ENCODE measurements at places on chromosomes 16 and 17.

DNA sequence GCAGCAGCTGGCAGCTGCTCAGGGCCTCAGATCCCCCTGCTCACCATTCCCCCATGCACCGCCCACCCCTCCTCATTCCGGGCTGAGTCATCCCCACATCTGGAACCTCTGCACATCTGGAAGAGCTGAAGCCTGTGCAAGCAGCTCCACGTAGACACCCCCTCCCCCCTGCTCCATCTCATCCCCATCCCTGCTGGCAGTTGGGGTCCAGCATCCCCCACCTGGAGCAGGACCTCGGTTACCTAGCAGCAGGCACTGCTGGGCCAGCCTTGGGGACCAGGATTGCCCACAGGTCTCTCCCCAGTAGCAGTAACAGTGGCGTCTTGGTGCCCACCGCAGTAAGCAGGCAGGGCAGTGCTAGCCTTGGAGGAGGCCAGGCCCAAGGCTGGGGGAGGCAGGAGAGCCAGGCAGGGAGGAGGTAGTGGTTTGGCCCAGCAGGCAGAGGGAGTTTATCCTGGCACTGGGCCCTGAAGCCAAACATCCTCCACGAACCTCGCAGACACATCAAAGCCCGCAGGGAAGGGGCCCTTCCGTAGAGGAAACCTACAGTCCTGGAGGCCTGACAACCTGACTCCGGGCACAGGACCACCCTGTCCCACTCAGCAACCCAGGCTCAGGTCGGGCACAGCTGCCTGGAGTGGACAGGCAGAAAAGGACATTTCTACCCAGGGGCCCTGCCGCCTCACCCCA is 7.7 kb upstream of the TMEM92 start:
- peak; percentile 88 for DNase-seq

- no peak for DNase-seq
These were observed 40.8 kb downstream of the CDH3 start for GRCh38 chr16:68685685-68686478.

DNA sequence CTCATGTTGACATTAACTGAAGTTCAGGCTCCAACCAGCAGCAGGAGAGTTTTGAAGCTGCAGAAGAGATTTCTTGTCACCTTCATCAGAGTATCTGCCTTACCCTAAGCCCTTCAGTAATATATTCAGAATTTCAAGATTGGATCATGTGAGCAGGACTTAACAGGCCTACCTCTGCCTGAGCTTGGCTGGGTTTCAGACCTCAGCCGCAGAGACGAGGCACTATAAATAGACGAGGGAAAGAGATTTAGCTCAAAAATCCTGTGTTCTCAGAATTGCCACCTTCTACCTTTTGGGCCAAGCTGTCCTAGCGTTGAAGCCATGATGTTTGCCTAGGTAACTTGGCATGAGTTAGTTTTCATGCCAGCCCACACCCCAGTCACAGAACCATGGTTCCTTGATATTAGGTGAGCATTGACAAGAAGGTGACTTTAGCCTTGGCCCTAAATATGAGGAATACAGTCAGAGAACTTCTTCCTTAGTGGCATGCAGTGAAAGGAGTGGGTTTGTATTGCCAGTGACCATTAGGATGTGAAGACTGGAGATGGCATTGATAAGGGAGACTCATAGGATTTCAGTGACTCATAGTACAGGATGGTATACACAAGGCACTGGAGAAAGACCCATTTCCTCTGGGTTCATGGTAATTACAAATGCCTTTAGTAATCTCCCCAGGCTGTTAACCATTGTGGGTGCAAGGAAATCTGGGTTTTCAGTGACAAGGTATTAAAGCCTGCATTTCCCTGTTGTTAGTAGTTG is 224.3 kb downstream of the MSI2 start:
- DNase-seq = peak; percentile 32

DNA sequence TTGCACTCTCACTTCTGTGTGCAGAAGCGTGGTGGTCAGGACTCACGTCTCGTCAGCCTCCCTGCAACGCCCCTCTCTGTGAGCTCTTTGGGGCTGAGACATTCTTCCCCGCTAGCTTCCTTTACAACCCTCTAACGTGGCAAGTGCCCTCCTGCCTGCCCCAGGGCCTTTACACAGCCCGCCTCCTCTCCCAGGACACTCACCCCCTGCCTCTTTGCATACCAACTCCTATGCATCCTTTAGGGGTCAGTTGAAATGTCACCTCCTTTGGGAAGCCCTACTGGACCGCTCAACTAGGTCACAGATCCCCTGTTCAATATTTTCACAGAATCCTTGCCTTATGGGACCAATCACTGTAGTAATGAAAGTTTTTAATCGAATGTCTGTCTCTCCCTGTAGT is 61.4 kb downstream of the SDK2 start:
- no peak for DNase-seq

DNA sequence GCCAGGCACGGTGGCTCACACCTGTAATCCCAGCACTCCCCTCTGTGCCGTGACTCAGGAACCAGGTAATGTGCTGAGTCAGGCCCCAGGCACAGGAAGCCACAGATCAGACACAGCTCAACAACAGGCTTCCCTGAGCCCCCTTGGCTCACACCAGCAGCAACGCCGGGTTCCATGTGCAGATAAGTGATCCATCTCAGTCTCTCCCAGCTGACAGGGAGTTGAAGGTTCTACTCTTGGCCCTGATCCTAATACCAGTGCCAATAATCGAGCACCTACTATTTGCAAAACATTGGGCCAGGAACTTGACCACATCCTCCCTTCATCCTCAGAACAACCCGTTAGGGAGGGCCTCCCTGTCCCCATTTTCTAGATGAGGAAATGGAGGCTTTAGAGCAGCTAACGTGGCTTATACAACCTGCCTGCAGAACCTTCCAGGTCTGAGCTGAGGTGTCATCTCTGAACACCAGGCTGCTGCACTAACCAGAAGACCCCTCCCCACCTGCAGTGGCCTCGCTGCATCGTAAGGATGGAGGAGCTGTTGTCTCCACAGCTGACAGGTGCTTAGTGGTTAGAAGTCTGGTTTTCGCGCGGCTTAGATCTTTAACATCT is 64.8 kb upstream of the AMZ2 start:
- DNase-seq = no peak

Measured in GM03348 (cell line).